CD4-positive, alpha-beta T cell treated with Interleukin-1 beta for 1 hour (primary cell): ENCODE measurements at places on chromosomes 11 and 22.

DNA sequence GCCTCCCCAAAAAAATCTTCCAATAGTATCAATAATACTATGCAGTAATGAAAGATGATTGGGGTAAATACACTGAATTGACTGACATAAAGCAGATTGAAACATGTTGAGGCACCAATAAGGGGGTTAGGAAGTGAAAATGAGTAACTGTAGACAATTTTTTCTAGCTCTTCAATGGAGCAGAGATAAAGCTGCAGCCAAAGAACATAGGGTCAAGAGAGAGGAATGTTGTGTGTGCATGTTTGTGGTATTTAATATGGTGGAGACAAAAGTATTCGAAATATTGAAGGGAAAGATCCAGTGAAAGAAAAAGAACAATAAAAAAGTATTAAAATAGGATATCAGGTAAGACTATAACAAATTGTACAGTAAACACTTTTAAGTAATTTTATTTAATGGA is 450.0 kb upstream of the CCDC179 start:
- DNase-seq, result no peak

DNA sequence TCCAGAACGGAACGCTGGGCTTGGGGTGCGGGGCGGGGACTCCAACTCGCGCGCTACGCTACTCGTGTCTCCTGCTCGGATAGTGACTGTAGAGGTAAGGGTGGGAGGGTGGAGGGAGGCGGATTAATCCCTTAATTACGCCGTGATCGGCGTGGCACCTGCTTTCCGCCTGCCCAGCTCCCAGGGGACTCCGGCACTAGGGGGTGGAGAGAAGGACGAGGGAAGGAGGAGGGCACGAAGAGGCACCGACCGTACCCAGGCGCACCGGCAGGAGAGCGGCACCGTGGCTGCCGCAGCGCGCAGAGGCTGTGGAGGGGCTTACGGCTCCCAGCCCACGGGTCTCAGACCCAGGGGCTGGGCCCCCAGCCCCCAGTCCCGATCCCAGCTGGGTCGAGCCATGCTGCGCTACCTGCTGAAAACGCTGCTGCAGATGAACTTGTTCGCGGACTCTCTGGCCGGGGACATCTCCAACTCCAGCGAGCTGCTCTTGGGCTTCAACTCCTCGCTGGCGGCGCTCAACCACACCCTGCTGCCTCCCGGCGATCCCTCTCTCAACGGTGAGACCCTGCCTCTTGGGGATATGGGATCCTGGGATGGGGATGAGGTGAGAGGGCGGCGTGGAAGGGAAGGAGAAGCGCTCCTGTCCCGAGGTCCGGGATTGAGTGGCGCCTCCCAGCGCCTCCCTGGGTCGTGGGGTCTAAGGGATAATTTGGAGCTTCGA is at the start of gene ROBO3:
Gene ROBO3 (plus strand): TSS at position 252 of the 721 bp plus-strand sequence. CDS start 146 bp downstream, at position 398.
- DNase-seq, result no peak

GRCh38 chr22:50730013-50730891 is 7.8 kb upstream of the ACR start:
- no peak for DNase-seq

GRCh38 chr11:16226245-16226644 is 130.1 kb downstream of the SOX6 start:
- DNase-seq, result no peak

- no peak for DNase-seq
Measured at GRCh38 chr11:84232511-84232910, 946.3 kb upstream of the CCDC90B start.

DNA sequence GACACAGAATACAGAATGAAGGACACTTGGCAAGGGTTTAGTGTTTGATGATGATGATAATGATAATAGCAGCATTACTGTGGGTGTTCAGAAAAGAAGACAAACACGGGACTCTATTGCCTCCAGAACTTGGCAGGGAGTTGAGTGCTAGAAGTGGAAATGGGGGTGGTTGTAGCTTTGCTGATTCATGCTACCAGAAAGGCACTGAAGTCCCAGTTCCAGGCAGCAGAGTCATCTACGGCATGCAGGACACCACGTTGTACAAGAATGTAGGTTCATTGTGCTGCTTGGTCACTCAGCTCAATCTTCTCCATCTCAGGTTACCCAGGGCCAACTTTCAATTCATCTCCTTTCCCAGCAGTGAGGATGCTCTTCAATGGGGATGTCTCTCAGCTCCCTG is 115.7 kb downstream of the NTM start:
- DNase-seq, result no peak
